ENCODE measurements at places on chromosomes 11 and 22. TPM values are rescaled to one million over a fixed set of nuclear protein-coding genes. Genes with fewer than 3 reads are reported as not detected.

The LARGE1 gene
- total RNA-seq, result 29.3 TPM

DNA sequence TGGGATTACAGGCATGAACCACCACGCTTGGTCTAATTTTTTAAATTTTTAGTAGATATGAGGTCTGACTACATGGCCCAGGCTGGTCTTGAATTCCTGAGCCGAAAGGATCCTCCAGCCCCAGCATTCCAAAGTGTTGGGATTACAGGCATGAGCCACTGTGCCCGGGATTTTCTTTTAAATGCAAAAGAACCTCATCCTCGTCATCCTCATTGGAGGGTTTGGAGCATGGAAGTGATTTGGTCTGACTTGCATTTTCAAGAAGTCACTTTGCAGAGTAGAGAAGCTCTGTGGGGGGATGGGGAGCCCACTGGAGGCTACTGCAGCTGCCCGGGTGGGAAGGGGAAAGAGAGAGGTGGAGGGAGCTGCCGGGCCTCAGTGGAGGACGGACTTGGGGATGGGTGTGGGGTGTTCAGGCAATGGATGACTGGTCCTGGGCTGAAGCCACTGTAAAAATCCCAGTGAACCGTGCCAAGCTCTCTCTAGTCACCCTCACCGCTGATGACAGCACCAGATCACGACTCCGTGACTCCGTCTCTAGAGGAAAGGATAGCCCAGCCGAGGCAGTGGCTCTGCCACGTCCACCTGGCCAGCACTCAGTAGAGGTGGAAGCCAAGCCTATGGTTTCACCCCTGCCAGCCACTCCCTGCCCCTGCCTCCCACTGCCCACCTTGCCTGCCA, 32.8 kb upstream of the SLC22A12 start:
- DNase-seq, result no peak

DNA sequence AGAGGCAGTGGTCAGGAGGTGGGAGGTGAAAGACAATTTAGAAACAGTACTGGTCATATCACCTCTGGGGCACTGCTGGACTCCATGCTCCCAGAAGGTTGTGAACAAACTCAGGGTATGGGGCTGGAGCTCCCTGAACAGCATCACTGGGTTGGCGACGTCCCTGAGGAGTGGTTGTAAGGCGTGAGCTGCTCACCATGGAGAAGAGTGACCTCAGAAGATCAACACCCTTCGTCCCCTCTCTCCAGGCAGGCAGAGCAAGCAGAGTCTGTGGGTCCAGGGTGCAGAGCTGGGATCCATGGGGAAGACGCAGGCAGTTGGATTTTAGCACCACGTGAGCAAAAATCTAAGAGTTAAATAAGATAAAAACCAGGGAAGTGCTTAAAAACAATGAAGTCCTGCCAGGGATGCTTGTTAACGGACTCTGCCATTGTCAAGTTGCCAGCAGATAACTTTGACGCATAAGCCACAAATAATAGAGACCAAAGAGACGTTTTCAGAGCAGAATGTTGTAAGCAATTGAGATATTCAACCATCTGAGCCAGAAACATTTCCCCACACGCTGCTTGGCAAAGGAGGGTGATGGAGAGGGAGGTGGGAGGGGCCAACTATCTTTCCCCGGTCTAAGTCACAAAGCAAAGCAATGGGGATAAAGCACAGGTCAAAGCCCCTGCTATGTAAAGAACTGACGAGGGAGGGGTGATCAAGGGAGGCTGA, 13.6 kb downstream of the PNPLA5 start:
- DNase-seq, result no peak

The GDPD5 gene
- 7.7 TPM for total RNA-seq

- DNase-seq, result no peak
These were observed 590 bp downstream of the NNMT start for GRCh38 chr11:114296605-114297372.

DNA sequence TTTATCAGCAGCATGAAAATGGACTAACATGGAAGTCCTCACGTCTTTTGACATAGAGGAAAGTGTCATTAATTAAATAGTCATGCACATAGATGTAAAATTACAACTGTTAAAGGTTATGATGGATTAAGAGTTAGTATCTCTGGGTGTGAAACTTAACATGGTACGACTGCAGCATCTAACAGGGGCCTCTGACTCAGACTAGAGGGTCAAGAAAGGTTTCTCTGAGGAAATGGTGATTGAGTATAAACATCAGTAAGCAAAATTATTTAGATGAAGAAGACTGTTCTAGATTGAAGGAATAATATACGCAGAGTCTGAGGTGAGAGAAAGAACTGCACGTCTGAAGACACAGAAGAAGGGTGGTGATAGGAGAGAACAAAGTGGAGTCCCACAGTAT, 42.1 kb upstream of the GAB2 start:
- DNase-seq, result no peak

The PRR33 gene
- total RNA-seq, result not detected

The ASRGL1 gene
- total RNA-seq, result 66.7 TPM

DNA sequence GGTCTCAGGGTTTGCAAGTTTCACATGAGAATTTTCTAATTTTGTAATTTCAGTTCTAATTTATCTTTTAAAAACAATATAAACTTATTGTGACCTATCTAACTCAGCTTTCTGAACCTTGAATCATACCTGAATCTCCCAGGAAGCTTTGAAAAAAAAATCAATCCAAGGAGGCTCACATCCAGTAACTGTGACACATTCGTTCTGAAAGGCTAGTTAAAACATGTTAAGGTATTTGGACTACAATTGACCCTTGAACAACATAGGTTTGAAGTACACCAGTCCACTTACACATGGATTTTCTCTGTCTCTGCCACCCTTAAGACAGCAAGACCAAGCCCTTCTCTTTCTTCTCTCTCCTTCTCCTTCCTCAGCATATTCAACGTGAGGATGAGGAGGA, 40.0 kb downstream of the DDI1 start:
- no peak for DNase-seq

DNA sequence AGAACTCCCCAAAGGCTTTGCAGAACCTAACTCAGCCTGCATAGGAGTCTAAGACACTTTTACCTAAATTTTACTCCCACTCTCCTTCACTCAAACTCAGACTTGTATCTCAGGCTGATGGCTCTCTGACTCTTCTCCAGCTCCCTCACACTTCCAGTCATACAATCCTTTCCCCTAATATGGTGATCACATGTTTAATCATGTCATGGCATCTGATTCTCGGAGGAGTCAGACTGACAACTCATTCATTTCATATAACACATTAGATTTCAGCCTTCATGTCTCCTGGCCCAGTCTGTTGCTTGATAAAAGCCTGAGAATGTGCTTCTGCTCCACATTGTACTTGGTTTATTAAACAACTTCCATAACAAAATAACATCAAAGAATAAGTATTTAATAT, 1503.9 kb upstream of the TENM4 start:
- no peak for DNase-seq

DNA sequence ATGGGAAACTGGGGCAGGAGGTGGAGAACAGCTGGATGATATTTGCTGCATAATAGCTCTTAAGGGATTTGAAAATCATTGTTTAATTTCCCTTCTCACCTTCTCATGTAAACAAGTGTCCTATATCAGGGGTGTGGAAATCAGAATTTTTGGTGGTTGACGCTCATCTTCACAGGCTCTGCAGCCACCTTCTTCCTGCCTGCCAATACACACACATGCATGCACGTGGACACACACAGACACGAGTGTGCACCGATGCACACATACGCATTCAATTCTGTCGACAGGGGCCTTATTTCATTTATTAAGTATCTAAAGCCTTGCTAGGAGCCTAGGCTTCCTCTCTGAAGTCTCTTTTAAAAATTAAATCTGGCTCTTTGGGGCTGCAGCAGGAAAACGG, 349.4 kb upstream of the NCAM1 start:
- DNase-seq, result no peak

GRCh38 chr11:34303028-34303570, 54.7 kb downstream of the ABTB2 start:
- DNase-seq, result no peak

GRCh38 chr11:76637491-76638269, 32.9 kb downstream of the LRRC32 start:
- DNase-seq, result no peak

DNA sequence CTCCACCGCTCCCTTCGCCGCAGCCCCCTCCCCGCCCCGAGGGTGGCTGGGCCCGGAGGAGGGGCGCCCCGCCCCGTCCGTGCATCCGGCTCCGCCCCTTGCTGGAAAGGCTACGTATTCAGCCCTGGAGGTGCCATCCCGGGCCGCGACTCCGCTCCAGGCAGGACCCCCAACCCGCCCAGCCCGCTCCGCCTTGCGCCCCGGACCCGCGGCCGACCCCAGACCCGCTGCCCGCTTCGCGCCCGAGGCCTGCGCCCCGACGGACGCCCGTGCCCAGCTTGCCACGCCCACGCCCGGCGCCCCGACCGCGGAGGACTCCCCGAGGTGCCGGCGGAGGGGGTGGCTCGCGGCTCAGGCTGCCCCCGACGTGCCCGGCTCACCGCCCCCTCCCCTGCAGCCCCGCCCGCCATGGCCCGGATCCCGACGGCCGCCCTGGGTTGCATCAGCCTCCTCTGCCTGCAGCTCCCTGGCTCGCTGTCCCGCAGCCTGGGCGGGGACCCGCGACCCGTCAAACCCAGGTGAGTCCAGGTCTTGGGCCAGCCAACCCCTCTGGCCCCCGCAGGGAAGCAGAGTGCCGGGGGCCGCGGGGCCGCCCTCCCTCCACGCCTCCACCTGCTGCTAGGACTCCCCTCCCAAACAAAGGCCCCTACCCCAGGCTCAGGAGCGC, at the start of gene ADM2:
ADM2 (plus strand) TSS at position 104 of the 667 bp plus-strand sequence; CDS start at position 409, 305 bp downstream.
- DNase-seq, result peak; percentile 79

Measured in mucosa of descending colon (tissue), 3 donors.